Calu3 (cell line): ENCODE measurements at places on chromosomes 3 and 15. TPM values are rescaled to one million over a fixed set of nuclear protein-coding genes. Genes with fewer than 3 reads are reported as not detected.

ESYT3 gene
- 3.2 and 3.5 TPM in 2 replicates for total RNA-seq

RAD51 gene
- 12.8 and 14.5 TPM in 2 replicates for total RNA-seq

FAM131A gene
- total RNA-seq = 24.4 and 29.2 TPM in 2 replicates

SPTBN5 gene
- 0.64 and 0.69 TPM in 2 replicates for total RNA-seq

NRG4 gene
- 0.09 and 0.71 TPM in 2 replicates for total RNA-seq

SLC12A1 gene
- total RNA-seq = not detected in 2 replicates

STAC gene
- total RNA-seq = 12.0 and 12.8 TPM in 2 replicates

NMB gene
- total RNA-seq = 10.9 and 16.6 TPM in 2 replicates

CHDH gene
- total RNA-seq = 24.9 and 28.5 TPM in 2 replicates

HESX1 gene
- total RNA-seq = 0.78 and 0.91 TPM in 2 replicates

MYZAP gene
- 5.1 and 6.9 TPM in 2 replicates for total RNA-seq

AMT gene
- 8.5 and 9.7 TPM in 2 replicates for total RNA-seq

DNA sequence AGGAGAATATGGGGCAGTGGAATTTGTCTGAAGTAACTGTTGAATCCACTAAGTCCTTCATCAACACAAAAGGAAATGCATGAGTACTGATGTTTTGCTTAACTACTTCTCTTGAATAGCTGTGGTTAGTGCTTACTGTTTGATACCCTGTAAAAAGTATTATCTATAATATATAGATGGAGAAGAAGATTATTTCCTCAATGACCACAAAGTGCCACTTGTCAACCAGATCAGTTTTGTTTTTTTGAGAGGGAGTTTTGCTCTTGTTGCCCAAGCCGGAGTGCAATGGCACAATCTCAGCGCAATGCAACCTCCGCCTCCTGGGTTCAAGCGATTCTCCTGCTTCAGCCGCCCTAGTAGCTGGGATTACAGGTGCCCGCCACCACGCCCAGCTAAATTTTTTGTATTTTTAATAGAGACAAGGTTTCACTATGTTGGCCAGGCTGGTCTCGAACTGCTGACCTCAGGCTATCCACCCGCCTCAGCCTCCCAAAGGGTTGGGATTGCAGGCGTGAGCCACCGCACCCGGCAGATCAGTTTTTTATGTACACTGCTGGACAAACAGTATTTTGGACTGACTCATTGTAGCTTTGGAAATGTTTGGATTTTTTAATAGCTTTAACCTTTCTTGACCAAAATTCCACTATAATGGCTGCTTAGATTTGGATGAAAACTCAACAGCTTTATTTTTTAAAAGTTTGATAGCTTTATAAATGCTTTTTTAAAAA, 1.5 kb upstream of the RPLP1 start:
- no peak for DNase-seq

DNA sequence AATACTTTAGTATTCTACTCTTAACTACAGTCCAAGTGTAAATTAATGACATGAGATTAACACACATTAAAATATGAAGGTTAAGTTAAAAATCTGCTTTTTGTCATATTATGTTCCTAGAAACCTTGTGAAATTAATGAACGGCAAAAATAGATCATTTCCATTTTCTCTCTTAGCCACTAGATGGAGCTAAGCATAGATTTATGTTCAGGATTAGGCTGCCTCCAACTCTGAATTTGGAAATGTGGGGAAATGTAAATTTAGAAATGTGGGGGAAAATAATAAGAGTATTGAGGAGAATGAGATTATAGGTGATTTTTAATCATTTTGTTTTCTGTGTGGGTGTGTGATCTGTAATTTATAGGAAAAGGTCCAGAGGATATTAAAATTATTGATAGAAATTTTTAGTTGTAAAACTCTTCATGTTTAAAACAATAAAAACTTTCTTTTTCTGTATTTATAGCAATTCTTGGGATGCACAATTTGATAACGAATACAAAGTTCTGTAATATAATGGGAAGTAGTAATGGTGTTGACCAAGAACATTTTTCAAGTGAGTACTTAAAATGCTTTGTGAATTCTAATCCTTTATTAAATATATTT, 59.2 kb downstream of the TMOD3 start:
- no peak for DNase-seq

DNA sequence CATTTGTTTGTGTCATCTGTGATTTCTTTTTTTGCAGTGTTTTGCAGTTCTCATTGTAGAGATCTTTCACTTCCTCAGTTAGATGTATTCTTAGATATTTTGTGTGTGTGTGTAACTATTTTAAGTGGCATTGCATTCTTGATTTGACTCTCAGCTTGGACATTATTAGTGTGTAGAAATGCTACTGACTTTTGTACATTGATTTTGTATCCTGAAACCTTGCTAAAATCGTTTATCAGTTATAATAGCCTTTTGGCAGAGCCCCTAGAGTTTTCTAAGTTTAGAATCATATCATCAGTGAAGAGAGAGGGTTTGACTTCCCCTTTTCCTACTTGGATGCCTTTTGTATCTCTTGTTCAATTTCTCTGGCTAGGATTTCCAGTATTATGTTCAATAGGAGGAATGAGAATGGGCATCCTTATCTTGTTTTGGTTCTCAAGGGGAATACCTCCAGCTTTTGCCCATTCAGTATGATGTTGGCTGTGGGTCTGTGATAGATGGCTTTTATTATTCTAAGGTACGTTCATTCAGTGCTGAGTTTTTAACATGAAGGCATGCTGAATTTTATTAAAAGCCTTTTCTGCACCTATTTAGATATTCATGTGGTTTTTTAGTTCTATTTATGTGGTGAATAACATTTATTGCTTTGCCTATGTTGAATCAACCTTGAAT, 211.7 kb downstream of the MBNL1 start:
- DNase-seq = no peak

- DNase-seq = no peak
Measured at GRCh38 chr3:126704494-126705214, 614 bp downstream of the CHCHD6 start.

GRCh38 chr3:55453886-55454496, 33.1 kb downstream of the WNT5A start:
- DNase-seq = no peak

- no peak for DNase-seq
Measured at GRCh38 chr3:57872606-57873005, 116.5 kb downstream of the SLMAP start.

GRCh38 chr3:183239046-183239445, 14.0 kb upstream of the B3GNT5 start:
- no peak for DNase-seq

DNA sequence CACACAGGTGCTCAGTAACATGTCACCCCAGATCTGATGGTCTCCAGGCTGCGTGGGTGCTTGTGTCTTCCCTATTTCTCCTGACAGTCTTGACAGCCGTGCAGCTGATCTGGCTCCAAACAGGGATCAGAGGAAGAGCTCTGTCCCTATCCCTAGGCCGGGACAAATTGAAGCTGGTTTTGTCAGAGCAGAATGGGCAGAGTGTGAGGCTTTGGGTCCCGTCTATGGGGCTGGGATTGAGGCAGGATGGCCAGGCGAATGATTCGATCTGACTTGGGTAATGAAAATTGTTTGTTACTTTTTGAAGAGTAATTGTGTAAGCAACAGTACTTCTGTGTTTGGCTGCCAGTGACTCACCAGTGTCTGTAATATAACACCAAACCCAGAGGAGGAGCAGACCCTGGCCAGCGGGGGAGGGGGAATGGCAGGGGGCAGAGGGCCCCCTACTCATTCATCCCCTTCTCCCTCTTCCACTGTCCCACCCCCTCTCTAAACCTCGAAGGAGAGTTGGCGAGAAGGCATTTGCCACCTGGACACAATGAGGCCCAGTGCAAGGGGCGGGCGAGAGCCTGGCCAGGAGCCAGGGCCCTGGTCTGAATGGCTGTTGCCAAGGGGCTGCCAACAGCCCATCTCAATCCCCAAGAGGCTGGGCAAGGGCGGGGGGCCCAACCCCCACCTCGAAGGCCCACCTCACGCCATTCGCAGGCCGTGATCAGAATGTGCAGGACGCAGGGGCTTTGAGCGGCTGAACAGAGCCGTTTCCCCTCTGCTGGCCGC, 4.9 kb upstream of the MAGEF1 start:
- DNase-seq = no peak

DNA sequence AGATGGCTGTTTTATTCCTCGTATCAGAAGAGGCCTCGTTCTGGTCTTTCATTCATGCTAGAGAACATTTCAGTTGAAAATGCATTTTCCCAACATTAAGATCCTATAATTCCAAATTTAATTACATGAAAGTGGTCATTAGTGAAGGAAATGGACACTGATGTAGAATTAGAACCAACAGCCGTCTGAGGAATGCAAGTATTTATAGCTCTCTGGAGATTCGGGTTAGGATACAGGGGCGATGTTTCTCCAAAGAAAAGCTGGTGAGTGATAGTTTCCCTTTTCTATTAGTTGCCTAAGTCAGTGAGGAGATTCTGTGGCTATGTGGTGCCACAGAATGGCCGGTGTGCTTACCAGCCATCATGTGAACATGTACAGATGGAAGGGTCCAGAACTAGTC, 109.0 kb upstream of the IL12A start:
- DNase-seq = no peak

DNA sequence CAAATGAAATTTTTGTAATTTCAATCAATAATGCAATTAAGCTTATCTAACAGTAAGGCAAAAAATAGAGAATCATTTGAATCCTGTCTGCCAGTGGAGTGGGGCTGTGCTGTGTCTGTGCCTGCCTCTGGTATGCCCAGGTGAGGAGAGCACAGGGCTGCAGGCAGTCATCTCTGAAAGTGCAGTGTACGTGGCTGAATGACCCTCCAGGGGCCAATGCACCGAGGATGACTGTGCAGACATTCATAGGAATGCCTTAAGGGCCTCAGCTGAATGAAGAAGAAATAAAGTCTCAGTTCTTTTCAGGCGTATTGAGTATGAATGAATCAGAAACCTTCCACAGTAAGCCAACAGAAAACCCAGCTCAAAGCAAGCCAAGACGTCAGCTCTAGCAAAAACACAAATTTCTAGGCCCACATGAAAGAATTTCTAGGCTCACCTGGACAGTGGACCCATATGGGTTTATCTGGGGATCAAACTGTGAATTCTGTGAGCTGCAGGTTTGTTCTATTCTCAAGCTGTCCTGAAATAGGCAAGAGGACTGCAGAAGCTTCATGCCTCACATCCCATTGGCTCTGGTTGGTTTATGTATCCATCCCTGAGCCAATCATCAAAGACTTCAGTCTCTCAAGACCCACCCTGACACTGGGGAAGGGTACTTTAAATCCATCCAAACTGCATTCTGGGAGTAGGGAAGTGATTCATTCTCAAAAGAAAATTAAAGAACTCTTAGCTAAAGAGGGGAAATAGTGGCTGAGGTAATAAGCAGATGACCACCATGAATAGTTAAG, 123.4 kb downstream of the SSR3 start:
- DNase-seq = no peak

DNA sequence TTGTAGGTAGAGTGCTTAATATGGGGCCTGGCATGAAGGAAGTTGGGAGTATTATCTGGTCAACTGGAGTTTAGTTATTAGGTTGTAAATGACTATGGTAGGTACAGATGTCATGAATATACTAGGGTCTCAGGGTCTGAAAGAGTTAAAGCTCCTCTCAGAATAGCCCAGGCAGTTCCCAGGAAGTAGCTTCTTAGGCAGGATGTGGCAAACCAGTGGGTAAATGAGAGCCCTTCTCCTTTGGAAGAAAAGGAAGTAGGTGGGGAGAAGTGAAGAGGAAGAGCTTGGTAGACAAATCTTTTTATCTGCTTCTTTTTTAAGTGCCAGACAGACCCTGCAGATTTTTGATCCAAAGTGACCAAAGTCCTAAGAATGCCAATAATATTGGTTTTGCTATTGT, 24.5 kb downstream of the MAP2K1 start:
- DNase-seq = no peak

DNA sequence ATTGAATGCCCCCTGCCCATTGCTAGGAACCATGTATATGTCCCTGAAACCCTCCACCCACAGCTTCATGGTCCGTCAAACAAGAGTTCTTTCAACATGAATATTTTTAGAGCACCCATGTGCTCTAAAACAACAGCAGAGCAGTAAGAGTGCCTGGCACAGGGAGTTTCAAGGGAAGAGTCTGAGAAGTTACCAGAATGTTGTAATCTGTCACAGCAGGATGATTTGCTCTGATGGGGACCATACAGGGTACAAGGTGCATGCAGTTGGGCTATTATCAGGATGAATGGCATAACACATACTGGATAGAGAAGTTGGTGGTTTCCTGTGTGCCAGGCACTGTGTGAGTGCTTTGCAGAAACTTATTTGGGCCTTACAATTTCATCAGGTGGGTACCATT, 27.8 kb upstream of the FLNB start:
- DNase-seq = no peak

DNA sequence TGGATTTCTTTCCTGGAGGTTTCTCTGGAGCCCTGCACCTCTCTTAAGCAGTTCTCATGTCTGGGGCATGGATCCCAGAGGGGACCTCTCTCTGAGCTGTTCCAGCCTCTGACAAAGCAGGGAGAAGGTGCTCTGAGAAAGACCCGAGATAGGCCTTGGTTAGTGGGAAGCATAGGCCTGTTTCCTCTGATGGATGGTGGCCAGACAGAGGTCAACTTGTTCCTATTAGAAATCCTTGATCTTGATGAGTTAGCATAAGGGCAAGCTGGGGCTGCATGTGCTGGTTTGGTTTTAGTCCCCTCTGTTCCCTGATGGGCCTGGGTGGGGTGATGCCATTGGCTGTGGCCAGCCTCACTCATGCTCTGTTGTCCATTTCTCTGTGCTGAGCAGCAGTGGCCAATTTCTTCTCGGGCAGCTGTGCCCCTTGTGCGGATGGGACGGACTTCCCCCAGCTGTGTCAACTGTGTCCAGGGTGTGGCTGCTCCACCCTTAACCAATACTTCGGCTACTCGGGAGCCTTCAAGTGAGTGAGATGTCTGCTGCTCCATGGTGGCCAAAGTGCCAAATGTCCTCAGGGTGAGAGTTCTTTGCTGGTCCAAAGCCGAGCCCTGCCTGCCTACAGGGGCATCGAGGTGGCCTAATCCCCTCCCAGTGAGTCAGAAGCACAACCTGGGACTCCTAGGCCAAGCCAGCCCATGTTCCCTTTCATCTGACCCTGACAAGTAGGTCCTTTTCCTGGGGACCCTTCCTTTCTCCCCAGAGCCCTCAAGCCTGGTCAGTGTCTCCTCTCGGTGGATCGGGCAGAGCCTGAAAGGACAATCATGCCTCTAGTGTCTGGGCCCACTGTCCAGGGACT, 9.0 kb downstream of the TF start:
- DNase-seq = no peak

DNA sequence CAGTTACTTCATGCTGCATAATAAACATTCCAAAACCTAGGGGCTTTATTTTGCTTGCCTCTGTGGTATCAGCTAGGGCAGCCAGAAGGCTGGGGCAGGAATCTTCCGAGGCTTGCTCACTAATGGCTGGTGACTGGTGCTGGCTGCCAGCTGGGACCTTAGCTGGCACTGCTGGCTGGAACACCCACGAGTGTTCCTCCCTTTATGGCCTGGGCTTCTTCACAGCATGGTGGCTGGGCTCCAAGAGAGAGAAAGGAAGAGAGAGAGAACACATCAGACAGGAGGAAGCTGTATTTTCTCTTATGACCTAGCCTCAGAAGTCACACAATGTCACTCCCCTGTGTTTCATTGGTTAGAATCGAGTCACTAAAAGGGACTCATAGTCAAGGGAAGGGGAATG, 23.9 kb upstream of the CDCP1 start:
- no peak for DNase-seq

GRCh38 chr15:70796516-70797310, 33.4 kb upstream of the UACA start:
- no peak for DNase-seq
